Left lobe of liver (tissue), 2 donors: ENCODE measurements at places on chromosomes 2 and 18. TPM values are rescaled to one million over a fixed set of nuclear protein-coding genes. Genes with fewer than 3 reads are reported as not detected.

DNA sequence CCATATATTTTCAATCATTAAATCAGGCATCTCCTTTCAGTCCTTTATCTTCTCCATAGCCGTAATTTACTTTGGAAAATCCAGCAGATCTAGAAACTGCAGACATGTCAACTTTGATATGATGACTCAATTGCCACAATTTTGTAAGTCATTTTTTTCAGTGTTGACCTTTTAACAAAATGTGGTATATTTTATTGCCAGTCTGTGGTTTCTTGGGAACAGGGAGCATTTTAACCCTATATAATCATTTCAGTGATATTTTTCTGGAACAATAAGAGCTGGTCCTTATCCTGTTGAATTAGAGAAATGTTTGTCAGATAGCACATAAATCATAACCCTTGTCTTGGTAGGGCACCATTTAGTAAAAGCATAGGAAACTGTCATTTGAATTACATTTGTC is 90.9 kb upstream of the UBXN4 start:
- DNase-seq, result no peak

The PROKR1 gene
- 0.05 TPM for total RNA-seq

DNA sequence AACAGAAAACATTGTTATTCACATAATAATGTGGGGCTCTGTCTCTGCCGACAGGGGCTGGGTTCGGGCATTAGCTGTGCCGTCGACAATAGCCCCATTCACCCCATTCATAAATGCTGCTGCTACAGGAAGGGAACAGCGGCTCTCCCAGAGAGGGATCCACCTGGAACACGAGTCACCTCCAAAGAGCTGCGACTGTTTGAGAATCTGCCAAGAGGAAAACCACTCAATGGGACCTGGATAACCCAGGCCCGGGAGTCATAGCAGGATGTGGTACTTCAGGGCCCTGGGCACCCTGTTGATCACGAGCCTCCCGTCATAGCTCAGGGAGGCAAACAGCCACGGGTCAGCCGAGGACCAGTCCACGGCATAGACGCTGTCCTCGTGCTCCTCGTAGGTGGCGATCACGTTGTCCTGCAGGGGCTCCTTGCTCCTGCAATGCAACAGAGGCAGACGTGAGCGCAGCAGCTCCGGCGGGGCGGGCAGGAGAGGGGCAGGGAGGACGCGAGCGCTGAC is 188.5 kb downstream of the EIPR1 start:
- no peak for DNase-seq

The MOGAT1 gene
- 10.2 TPM for total RNA-seq

DNA sequence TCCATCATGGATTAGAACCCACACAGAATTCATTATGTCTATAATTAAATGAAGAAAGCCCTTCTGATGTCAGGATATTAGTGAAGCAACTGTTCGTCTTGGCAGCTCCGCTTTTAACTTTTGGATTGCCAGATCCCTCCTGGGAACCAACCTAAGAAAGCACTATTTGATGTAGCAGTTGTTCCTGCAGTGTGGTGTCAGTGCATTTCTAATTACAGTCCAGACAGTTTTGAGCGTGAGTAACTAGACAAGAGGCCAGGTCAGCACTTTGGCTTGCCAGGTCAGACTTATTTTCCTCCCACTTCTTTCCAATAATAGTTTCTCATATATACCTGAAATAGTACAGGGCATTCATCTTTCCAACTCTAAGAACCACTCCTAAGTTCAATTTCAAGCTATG is 13.8 kb downstream of the NRXN1 start:
- DNase-seq, result no peak

DNA sequence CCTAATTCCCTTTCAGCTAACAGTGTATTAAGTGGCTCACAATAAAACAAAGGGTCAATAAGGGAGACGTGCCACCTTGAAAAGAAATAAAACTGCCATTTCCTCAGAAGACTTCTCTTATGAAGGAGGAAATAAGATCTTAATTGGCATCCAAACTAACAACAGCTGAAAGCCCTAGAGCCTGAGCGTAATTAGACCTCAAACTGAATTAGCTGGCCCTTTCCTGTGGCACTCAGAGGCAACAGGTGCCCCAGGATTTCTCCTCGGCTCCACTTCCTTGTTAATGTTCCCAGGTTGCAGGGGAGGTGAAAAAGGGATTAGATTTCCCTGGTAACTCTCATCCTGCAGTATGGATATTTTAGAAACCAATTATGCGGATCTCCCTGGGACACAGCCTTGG is 804.3 kb downstream of the DCDC2C start:
- no peak for DNase-seq

The OXER1 gene
- 29.7 TPM for total RNA-seq

DNA sequence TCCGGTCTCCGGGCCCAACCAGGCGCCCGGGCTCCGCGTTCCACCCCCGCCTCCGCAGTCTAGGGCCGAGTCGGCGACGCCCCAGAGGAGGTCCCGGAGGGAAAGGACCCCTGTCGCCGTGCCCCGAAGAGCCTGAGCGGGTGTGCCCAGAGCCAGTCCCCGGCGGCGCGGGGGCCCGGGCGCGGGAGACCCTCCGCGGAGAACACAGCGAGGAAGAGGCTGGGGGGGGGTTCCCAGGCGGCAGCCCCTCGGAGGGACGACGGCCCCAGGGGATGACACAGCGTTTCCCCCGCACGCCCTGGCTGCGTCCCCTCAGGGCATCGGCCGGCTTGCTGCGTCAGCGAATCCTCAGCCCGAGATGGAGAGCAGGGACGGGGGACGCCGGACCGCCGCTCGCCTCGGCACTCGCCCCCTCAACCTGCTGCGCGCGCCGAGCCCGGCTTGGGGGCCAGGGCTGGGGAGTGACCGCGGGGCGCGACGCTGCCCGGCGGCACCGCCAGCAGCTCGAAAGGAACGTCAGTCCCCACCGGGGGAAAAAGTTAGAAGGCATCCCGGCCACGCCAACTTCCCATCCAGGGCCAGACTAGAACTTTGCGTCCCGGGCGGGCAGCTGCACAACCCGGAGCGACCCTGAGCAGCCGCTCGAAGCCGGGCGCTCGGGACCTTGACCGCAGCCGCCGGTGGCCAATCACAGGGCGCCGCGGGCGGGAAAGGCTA is 711 bp downstream of the SFXN5 start:
- DNase-seq, result no peak

The MDH1B gene
- total RNA-seq, result 0.28 TPM

DNA sequence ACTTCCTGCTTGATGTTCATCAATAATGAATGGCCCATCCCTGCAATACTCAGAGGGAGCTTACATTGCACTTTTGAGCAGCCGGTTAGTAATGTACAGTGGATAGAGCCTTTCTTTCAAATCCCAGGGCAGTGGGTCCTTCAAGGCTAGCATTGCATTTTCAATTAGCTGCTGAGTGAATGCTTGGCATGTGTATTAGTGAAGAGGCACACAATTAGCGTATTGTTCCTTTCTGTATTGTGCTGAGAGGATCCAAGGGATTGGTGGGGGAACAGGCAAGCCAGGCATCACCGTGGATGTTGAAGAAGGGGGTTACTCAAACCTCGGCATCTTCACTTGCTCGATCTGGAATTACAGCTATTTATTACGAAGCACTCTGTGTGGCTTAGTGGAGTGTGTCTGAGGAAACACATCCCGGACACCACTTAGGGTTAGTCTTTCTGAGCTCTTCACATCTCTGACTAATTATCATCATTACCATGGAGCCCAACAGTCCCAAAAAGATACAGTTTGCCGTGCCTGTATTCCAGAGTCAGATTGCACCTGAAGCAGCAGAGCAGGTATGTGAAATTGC is at the start of gene PPP1R1C:
TSS of gene PPP1R1C (plus strand) at position 222 of the 574 bp plus-strand sequence. CDS start at position 480, 258 bp downstream.
- DNase-seq, result no peak

DNA sequence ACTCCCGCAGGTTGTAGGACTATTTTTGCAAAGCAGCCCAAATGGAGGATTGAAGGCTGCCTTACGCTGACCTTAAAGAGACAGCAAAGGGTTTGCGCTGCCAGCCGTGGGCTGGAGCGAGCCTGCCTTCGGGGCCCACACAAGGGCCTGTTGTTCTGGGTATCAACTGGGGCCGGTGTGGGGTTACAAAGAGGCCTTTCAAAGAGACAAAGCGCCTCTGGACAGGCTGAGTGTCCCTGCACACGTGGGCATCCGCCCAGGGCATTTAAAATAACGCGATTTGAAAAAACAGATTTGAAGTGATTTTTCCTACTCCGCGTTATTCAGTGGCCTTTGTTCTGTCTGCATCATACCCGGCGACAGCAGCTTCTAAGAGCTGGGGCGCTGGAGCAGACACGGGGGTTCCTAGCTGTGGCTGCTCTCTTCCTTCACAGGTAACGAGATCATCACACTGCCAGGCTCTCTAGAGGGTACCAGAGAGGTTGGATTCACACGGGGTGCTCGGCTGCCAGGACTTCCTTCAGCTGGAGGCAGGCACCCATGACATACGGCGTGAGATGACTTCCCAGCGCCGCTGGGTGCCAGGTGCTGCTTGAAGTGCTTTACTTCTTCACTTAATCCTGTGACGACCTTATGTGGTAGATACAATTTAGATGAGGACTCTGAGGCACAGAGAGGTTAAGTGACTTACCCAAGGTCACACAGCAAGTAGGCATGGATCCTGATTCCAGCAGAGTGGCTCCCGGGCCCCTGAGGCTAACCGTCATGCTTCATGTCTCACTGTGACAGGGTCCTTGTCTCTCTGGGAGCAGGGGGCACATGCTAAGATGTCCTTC is 32.2 kb downstream of the MAL start:
- no peak for DNase-seq

The LMAN1 gene
- total RNA-seq, result 118 TPM
